LNCaP clone FGC (cell line): ENCODE measurements at places on chromosomes 12 and 14.

DNA sequence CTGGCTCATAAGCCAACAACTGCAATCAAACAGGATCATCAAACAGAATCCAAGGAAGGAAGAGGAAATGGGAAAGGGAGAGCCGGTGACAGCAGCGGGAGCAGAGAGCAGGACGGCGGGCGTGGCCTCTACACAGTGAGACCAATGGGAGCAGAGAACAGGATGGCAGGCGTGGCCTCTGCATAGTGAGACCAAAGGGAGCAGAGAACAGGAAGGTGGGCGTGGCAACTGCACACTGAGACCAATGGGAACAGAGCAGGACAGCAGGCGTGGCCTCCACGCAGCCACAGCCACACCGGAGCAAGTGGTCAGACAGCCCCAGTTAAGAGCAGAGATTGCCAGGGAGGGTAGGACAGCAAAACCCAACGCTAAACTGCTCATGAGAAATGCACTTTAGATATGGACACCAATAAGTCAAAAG is 16.4 kb downstream of the LRCOL1 start:
- peak; percentile 98 for DNase-seq

GRCh38 chr12:120662879-120663278 is 22.5 kb downstream of the CABP1 start:
- DNase-seq: no peak

DNA sequence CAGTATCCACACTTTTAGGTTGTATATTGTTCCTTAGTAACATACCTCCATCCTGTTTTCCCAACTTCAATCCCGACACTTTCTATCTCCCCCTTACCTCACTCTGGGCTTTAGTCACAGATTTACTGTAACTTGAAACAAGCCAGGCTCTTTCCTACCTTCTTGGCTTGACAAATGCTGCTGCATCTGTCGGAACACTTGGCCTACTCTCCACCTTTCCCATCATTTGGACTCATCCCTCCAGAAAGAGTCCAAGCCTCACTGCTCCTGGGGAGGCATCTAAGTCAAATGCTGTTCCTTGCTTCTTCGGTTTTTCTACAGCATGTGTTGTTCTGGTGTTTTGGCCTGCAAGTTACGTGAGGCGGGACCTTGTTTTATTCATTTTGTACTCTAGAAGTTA is 142.4 kb downstream of the DACT1 start:
- no peak for DNase-seq

GRCh38 chr12:6827437-6827911 is 733 bp upstream of the P3H3 start:
- no peak for DNase-seq

- no peak for DNase-seq
These were observed 102.8 kb upstream of the TMCC3 start for GRCh38 chr12:94753036-94753679.

GRCh38 chr12:103431387-103431786 is 64.4 kb downstream of the C12orf42 start:
- DNase-seq: no peak

GRCh38 chr12:93306636-93307035 is 71.1 kb upstream of the NUDT4 start:
- no peak for DNase-seq
